LoVo (cell line): ENCODE measurements at places on chromosomes 1 and 21.
A peak's percentile ranks its signal among the peaks of the same experiment; 100 is the strongest.

DNA sequence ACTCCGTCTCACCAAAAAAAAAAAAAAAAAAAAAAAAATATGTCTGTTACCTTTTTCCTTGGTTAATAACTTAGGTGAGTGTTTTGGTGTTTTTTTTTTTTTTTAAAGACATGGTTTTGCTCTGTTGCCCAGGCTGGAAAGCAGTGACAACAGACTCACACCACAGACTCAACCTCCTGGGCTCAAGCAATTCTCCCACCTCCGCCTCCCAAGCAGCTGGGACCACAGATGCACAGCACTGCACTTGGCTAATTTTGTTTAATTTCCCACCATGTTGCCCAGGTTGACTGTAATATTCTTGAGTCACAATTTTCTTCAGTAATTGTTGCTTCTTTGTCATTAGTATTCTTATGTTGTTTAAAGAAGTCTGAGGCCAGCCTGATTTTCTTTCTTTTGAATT, 149.2 kb upstream of the SYT6 start:
- no peak for DNase-seq

- no peak for DNase-seq
These were observed 11.5 kb downstream of the ZP4 start for GRCh38 chr1:237879195-237879594.

GRCh38 chr1:94316183-94316582, 78.8 kb upstream of the ARHGAP29 start:
- no peak for DNase-seq

GRCh38 chr1:9233241-9233941, 1.2 kb upstream of the H6PD start:
- DNase-seq: no peak

- no peak for DNase-seq
These were observed 42.2 kb upstream of the WASF2 start for GRCh38 chr1:27531959-27532685.

GRCh38 chr1:155622191-155622590, 12.2 kb downstream of the MSTO1 start:
- DNase-seq: no peak

GRCh38 chr1:51768971-51769588, 109.4 kb downstream of the NRDC start:
- DNase-seq: peak; percentile 44

DNA sequence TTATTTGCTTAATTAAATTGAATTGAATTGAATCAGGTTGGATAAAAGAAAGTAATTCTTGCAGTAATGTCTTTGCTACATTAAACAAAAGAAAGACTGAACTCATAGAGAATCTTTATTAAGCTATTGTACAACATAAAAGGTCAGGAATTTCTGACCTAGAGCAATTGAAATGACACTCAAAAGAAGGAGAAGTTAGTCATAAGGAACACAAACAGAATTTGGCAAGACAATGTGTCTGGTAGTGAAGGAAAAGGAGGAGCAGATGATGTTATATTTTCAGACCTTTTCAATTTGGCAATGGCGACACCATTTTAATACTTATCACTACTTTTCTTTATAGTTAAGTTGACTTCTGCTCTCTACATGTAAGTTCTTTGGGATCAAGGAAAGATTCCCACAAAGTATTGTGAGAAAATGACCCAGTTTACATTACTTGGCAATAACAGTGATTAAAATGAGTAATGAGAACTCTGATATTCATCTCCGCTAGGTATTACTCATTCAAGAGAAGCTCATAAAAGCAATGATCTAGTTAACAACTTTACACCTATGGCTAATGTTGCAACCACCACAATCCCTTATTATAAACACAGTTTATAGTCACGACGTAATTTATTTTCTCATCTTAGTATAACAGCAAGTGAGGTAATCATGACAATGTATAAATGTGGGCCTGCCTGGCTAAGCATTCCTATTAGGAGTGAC, 14.7 kb upstream of the KRTAP21-1 start:
- DNase-seq: no peak

- DNase-seq: no peak
These were observed 12.0 kb upstream of the WNT3A start for GRCh38 chr1:227994632-227995300.

DNA sequence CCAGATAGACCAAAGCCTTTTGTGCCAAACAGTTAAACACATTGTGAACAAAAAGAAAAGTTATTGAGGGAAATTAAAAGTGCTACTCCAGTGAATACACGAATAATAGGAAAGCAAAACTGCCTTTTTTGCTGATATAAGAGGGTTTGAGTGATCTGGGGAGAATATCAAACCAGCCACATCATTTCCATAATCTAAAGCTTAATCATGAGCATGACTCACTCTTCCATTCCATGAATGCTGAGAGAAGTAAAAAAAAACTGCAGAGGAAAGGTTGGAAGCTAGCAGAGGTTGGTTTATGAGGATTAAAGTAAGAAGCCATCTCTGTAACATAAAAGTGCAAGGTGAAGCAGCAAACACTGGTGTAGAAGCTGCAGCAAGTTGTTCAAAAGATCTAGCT, 350.6 kb upstream of the NCAM2 start:
- no peak for DNase-seq

- DNase-seq: no peak
These were observed 99.4 kb downstream of the TEX35 start for GRCh38 chr1:178612261-178612660.

DNA sequence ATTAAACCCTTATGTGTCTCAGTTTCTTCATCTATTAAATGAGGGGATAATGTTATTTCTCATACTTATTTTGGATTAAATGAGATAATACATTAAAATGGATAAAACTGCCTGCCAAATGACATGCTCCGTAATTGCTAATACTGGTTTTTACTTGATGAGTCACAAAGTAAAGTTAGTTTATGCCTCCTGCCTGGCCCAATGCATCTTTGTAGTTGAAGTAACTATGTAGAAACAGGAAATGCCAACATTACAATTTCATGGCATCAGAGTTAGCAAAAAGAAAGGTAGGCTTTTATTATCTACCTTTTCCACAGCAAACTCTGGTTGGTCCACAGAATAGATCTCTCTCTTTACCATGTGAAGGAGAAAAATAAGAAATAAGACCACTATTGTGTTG, 214.5 kb downstream of the TBX15 start:
- no peak for DNase-seq

DNA sequence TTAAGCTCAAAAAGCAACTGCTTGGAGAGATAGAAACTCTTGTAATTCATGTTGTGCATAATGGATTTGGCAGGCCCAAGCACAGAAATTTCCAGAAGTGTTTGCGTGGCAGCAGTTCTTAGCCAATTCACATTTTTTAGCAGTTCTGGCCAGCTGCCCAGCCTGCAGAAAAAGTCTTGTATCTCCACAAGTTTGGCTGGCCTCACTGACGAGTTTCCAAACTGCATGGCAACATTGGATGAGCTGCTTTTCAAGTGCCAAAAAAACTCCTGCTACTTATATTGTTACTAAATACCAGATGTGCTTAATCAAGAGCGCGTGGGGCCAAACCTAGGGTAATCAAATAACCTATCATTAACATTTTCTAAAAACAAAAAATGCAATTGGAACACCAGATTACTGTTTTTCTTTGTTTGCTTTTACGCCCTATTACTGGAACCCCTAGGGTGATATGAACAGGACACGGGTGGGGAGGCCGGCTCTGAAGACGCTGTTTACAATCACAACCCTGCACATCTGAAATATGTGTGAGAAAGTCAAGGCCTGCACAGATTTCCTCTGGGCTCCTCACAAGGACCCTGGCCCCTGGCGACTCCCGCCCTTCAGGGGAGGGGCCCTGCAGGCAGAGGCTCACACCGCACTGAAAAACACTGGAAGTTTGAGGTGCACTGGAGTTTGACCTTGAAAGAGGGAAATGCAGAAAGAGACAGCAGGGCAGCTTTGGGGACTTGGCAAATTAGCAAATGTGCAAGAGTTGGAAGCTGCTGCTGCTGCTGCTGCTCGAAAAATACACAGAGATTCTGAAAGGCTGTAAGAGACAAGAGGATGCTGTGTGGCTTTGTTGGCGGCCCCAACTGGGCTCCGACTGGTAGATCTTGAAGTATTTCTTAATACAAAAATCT, 55.2 kb upstream of the TARBP1 start:
- DNase-seq: no peak

DNA sequence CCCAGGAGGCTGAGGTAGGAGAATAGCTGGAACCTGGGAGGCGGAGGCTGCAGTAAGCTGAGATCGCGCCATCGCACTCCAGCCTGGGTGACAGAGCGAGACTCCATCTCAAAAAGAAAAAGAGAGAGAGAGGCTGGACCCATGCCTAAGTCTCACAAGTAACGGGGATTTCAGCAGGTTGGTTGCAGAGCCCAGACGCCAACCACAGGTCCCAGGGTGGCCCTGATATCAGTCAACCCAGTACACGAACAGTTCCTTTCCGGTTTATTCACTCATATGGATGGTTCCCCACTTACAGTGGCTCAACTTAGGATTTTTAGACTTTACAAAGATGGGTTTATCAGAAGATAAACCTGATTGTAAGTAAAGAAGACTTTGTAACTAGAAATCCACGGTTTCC, 40.9 kb downstream of the CLSTN1 start:
- no peak for DNase-seq

GRCh38 chr1:54710434-54710833, 5.2 kb upstream of the TTC4 start:
- DNase-seq: no peak

DNA sequence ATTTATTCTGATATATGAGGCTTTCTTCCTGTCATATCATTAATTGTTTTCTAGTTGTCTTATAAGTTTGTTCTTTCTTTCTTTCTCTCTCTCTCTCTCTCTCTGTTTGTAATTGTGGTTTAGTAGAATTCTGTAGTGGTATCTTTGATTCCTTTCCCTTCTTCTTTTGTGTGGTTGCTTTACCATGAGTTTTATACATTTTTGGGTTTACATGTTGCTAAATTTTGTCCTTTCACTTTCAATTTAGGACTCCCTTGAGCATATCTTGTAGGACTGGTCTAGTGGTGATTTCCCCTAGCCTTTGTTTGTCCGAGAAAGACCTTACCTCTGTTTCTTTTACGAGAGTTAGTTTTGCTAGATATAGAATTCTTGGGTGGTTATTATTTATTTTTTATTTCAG, 162.3 kb upstream of the CHRM3 start:
- no peak for DNase-seq

DNA sequence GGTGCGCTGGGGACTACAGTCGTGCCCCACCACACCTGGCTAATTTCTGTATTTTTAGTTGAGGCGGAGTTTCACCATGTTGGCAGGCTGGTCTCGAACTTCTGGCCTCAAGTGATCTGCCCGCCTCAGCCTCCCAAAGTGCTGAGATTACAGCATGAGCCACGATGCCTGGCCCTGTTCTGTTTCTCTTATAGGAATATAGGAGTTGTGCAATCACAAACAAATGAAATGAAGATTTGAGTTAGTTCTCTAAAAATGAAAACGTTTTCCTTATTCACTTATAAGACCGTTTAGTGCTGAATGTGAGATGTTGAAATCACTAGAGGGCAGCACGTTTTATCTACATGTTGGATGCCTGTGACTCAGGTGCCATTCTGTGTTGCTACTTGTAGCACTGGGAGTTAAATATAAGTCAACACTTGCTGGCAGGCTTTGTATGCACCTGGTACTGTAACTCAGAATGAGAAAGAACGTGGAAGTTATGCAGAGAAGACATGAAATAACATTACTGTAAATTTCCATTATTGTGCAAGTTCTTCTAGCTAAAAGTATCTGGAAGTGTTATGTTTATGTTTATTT, 45.8 kb downstream of the MIGA1 start:
- DNase-seq: peak; percentile 7

DNA sequence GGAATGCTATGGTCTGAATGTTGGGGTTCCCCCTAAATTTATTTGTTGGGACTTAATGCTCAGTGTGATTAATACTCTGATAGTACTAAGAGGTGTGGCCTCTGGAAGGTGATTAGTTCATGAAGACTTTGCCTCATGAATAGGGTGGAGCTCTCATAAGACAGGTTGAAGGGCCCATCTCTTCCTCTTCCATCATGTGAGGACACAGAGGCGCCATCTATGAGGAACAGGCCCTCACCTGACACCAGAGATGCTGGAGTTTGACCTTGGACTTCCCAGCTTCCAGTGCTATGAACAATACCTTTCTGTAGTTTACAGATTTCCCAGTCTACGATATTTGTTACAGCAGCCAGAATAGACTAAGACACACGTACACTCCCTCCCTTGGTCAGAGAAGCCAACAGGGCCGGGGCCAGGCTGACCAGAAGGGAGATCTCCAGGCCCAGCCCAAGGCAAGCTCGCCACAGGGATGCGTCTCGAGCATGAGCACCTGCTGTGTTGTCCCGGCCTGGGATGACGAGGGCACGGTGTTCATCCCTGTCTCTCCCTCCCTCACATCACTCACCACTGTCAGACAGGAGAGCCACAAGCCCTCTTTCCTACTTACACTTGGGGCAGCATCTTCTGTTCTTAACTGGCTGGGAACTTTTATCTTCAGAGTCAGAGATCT, 4.7 kb upstream of the ABCG1 start:
- DNase-seq: no peak

DNA sequence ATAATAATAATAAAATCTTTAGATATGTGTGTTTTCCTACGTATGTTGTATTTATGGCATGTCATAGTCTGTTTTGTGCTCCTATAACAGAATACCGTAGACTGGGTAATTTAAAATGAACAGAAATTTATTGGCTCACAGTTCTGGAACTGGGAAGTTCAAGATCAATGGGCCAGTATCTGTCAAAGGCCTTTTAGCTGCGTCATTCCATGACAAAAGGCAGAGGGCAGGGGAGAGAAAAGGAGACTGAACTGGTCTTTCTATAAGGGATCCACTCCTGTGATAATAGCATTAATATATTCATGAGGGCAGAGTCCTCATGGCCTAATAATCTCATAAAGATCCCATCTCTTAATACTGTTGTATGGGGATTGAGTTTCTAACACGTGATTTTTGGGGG, 7.1 kb upstream of the SFT2D2 start:
- DNase-seq: no peak

DNA sequence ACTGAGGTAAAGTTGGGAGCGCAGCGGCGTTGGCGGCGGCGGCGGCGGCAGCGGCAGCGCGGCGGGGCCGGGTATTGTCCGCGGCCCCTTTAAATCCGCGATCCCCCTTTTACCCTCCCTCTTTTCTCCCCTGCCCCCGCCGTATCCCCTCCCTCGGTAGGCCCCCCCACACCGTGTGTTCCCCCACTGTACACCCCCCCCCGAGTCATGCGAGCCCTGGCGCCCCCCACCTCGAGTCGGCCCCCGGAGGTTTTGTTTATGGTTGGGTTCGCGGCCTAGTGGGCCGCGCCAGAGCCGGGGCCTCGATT, 169 bp downstream of the UBAP2L start:
- no peak for DNase-seq

- DNase-seq: no peak
These were observed 20.1 kb upstream of the PEX10 start for GRCh38 chr1:2432441-2432844.

GRCh38 chr21:42616941-42617340, 36.5 kb upstream of the PDE9A start:
- no peak for DNase-seq

DNA sequence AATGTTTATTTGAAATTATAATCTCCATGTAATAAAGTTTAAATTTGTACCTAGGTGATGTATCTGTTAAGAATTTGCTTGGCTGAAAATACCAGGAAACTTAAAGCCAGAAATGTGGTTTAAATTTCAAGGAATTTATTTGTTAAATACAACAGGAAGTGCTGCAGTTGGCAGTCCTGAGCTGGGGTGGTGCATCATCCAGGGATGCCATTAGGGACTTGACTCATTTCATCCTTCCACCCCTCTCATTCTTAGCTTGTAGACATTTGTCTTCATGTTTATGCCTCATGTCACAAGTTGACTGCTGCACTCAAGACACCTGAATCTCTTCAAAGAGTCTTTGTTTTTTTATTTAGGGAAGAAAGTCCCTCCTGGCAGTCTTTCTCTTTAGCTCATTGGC, 175.9 kb downstream of the LHX8 start:
- no peak for DNase-seq

- no peak for DNase-seq
These were observed 84.8 kb upstream of the CACNA1E start for GRCh38 chr1:181398544-181398943.
